ENCODE measurements at places on chromosomes 16 and 17. TPM values are rescaled to one million over a fixed set of nuclear protein-coding genes. Genes with fewer than 3 reads are reported as not detected.

MMP28 gene
- total RNA-seq, result 11.3 TPM

GP1BA gene
- not detected for total RNA-seq

NR1D1 gene
- total RNA-seq, result 2.9 TPM

MFAP4 gene
- not detected for total RNA-seq

TNFRSF17 gene
- total RNA-seq, result not detected

EIF1 gene
- total RNA-seq, result 67.3 TPM

TMEM220 gene
- total RNA-seq, result 4.2 TPM

TMIGD1 gene
- total RNA-seq, result not detected

PDILT gene
- not detected for total RNA-seq

CES2 gene
- 28.5 TPM for total RNA-seq

GAS7 gene
- 0.10 TPM for total RNA-seq

TPSD1 gene
- not detected for total RNA-seq

RPL13 gene
- 2,457 TPM for total RNA-seq

ADAD2 gene
- total RNA-seq, result 0.10 TPM
